ENCODE measurements at places on chromosomes 12 and 14.

DNA sequence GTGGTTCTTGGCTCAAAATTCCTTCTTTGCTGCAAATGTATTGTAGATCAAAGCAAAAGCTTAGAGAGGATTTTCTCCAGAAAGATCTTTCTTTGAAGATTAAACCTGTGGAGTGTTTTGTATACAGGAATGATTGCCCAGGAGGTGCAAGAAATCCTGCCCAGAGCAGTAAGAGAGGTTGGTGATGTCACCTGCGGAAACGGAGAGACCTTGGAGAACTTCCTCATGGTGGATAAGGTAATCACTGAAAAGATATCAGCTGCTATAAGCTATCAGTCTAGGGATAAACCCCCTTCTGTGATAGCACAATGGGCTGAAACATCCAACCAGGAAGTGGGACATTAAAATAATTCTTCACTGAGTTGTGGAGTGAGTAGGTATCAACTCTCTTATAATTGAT, 85.7 kb downstream of the MYRFL start:
- DNase-seq: no peak

DNA sequence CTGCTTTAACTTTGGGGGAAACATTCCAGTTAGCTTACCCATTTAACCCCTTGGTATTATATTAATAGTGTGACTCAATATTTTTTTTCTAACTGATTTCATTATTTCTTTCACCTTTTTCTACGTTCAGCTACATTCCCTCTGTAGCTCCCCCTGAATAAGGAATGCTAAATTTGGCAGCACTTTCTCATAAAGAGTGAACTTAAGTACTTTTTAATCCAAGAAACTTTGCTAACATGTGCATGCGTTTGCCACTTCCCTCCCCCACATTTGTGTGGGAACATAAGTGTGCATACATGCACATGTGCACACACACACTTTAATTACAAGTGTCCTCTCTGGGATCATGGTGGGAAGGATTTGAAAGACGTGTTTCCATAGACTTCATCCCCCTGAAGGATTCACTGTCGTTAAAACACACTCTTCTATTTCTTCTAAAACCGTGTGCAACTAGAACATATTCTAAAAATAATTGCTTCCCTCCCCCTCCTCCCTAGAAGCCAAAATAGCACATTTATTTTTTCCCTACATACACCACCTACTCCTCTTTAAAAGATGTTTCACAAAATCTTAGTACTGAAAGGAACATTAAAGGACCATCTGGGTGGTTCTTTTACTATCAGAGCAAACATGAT, 142.6 kb downstream of the PPM1H start:
- DNase-seq: no peak

- no peak for DNase-seq
Measured at GRCh38 chr14:98548071-98548686, 723.8 kb downstream of the BCL11B start.

DNA sequence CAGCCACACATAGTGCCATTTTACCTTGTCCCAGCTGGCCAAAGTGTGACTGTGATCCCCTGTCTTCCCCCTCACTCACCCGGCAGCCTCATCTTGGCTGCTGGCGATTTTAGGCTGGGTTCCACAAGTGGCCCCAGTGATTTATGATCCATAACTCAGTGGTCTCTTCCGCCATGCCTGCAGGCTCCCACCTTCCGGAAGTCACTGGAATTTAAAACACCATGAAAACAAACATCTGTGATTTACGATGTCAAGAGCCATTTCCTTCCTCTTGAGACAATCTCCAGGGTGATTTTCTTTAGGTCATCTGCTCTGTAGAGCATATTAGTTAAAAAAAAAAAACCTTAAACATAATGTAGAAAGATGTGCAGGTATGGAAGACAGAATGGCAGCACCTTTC, 282.3 kb downstream of the CACNA1C start:
- DNase-seq: no peak

DNA sequence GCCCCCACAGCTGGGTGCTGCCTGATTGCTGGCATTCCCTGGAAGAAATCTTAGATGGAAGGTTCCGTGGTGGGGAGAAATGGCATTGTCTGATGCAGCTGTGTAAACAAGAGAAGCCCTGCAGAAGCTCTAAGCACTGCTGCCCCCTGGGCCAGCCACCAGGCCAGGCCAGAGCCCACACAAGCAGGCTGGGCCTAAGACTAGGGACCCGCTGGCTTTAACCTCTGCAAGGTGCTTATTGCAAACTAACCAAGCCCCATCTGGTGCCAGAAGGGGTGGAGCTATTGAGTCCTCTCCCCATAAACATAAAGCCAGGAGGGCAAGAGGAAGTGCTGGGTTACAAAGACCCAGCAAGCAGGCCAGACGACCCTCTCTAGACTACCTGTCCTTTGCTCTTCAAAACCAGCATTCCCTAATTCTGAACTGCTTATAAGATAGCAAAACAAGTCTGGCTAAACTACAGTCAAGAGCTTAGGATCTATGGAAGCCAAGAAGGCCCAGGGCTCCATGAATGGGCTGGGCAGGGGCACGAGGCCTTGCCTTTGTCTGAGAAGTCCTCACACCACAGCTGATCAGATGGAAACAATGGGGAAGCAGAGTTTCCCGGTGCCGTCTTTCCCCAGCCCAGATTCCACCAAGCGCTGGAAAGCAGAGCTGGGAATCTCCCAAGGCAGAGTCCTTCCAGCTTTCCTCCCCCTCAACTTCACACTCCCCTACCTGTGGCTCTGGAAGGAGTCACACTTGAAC, 28.8 kb downstream of the P2RX4 start:
- no peak for DNase-seq

DNA sequence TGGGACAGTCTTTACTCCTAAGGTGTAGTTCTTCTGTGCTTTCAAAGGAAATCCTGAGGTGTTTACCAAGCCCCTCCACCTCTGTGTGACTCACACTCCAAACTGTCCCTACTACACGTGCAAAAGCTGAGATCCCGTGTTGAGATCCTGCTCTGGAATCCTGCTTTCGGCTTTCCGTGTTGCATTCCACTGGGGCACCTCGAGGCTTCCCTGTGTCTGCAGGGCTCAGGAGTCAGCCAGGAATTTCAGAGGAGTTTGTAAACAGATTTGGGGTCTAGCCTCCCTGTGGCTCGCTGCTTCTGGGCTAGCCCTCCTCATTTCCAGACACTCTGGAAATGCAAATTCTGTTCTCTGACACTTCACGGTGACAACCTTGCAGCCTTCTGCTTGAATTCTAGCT, 48.4 kb downstream of the CACNA2D4 start:
- no peak for DNase-seq

- DNase-seq: no peak
Measured at GRCh38 chr12:16307856-16308475, 30.5 kb upstream of the SLC15A5 start.

GRCh38 chr12:10174986-10175614, 3.2 kb upstream of the OLR1 start:
- DNase-seq: no peak

GRCh38 chr12:1250641-1251040, 259.6 kb downstream of the ERC1 start:
- DNase-seq: no peak

DNA sequence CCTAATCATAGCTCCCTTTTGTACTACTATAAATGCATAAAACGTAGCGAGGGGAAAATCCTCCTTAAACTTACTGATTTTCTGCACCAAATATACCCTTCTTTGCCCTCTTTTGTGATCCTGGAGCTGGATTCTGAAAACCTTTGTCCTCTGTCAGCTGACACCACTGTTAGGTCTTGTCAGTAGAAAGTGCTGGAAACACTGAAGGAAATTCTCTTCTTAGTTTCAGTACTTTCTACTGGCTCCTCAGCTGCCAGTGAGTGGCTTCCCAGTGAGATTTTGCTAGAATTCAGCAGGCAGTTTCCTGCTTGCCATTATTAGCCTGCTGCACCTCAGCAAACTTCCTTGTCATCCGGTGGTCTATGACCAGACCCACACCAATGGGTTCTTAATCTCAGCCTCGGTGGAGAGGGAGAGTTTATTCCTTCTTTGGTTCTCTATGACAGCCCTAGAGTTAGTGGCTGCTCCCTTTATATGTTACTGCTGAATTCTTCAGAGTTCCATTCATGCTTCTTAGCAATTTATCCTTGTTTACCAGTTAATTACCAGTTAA, 476.2 kb downstream of the FSCB start:
- no peak for DNase-seq
